ENCODE measurements at places on chromosomes 16 and 17. TPM values are rescaled to one million over a fixed set of nuclear protein-coding genes. Genes with fewer than 3 reads are reported as not detected.

The PRCD gene
- total RNA-seq = 15.8 TPM

- DNase-seq = no peak
These were observed 2.0 kb upstream of the ABCC12 start for GRCh38 chr16:48157794-48158193.

DNA sequence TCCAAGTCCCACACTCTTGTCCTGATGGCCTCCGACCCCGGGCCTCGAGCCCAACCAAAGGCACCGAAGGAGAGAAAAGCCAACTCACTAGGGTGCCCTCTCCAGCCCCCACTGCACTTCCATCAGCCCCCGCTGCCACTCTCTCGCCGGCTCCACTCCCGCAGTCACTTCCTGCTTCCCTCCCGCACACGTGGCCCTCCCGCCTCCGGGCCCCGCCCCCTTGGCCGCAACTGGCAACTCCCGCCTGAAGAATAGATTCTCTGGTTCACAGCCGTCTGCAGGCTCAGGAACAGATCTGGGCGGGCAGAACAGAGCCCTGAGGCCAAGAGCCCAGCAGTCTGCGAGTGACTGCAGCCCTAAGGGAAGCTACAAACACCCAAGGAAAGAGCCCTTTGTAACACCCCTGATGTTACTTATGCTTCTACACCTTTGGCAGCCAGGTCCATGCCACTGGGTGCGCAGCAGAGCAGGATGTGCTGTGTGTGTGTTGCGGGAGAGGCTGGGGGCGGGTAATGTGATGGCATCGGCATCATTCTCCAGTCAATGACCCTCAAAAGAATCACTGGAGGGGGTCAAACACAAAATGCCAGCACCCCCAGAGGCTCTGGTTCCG, at the start of gene SLC39A11:
Gene SLC39A11 (minus strand): TSS at position 166 of the 613 bp plus-strand sequence. CDS start 3,924 bp downstream, outside the sequence.
- peak; percentile 98 for DNase-seq

DNA sequence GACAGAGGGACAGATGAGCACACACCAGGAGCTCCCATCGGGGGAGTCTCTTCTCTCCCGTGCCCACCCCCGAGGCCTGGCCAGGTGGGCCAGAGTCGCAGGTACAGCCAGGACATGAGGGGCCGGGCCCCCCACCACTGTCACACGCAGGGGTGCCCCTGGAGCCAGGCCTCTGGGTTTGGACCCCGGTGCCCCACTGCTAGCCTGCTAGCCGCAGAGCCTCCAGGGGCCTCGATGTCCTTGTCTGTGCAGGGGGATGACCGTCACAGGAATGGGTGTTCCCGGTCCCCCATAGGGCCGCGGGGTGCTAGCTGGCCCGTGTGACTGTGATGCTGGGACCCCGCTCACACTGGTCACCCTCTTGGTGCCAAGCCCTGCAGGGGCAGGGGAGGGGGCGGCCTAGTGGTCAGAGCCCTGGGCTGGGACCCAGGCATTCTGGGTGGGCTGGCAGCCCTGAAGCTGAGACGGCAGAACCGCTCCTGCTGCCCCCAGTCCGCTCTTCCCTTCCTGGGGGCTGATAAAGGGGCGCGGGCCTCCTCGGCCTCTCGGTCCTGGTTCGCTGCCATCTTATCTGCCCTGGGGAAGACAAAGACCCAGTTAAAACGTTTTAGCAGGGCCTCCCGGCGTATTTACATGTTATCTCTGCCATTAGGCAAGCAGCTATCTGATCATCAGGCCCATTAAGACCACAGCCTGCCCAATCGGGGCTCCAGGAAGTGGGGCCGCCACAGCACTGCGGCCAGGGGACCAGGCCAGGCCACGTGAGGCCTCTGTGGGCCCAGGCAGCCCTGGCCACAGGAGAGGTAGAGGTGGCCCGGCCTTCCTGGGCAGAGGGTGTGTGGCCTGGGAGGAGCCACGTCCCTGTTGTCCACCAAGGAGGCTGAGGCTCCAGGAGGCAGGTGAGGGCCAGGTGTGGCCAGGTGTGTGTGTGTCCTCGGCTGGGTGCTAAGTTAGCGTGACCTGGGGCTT, 57.2 kb upstream of the ZC3H18 start:
- DNase-seq = no peak

The ZNF500 gene
- 10.6 TPM for total RNA-seq

DNA sequence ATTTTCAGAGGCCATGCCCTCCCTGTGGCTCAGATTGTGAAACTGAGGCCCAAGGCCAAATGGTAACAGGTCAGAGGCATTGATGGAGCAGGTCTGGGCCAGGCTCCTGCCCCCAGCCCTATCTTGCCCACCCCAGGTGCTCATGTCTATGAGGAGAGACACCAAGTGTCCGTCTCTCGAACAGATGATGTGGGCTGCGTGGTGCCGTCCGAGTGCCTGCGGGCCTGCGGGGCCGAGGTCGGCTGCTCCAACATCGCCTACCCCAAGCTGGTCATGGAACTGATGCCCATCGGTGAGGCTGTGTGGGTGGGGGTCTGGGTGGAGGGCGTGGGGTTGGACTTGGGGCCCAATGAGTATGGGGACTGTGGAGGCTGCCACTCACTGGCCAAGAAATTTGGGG, 8.7 kb upstream of the FAM83G start:
- no peak for DNase-seq

- DNase-seq = no peak
These were observed 102.8 kb downstream of the MAF start for GRCh38 chr16:79497606-79498350.

DNA sequence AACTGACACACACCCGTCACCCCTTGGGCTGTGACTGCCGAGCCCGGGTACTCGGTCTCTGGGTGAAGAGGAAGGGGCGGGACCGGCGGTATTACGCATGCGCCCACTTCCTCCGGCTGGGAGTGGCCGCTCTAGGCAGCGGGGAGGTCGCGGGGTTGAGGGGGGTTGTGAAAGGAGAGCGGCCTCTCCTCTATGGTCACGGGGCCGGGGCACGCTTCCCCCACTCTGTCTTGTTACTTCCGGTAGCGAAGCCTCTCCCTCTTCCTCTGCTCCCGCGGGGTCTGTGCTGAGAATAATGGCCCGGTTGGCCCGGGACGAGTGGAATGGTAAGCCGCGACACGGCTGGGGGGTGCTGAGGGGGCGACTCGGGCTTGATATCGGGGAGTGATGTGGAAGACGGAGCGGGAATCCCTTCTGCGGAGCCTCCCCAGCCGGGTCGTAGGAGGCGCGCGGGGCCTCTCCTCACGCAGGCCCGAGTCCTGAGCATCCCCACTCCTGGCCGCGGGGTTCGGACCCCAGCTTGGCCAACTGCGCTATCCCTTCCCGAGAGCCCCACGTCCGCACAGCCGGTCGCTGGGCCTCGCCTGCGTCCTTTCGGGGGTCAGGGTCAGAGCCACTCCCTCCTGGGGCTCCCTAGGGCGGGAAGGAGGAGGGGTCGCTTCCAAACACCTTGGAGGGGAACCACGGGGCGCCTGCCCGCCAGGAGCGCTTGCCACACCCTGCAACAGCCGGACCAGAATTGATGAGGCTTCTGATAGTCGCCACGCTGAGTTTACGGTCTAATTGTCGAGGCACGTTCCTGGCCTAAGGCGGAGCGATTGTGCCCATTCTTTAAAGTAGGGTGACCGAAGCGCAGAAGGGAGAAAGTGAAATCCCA, at the start of gene BFAR:
Gene BFAR (plus strand): TSS at position 259 of the 877 bp plus-strand sequence. CDS start 11,396 bp downstream, outside the sequence.
- DNase-seq = peak; percentile 97

The SLFN13 gene
- not detected for total RNA-seq

GRCh38 chr17:73594598-73594997, 49.6 kb downstream of the SDK2 start:
- no peak for DNase-seq

The IGF2BP1 gene
- 8.6 TPM for total RNA-seq

The EPX gene
- 0.27 TPM for total RNA-seq

- DNase-seq = no peak
These were observed 526 bp downstream of the MOSMO start for GRCh38 chr16:22008215-22009059.

- no peak for DNase-seq
These were observed 767.4 kb downstream of the KCNJ2 start for GRCh38 chr17:70936724-70937123.

- DNase-seq = peak; percentile 2
These were observed 844 bp downstream of the TAOK2 start for GRCh38 chr16:29974291-29975133.

The TBC1D3I gene
- total RNA-seq = not detected

The FBXW10B gene
- total RNA-seq = 0.16 TPM

The FOXN1 gene
- not detected for total RNA-seq

The TIMP2 gene
- total RNA-seq = 441 TPM

The EFCAB13 gene
- 1.8 TPM for total RNA-seq

The KRTAP9-2 gene
- total RNA-seq = not detected

DNA sequence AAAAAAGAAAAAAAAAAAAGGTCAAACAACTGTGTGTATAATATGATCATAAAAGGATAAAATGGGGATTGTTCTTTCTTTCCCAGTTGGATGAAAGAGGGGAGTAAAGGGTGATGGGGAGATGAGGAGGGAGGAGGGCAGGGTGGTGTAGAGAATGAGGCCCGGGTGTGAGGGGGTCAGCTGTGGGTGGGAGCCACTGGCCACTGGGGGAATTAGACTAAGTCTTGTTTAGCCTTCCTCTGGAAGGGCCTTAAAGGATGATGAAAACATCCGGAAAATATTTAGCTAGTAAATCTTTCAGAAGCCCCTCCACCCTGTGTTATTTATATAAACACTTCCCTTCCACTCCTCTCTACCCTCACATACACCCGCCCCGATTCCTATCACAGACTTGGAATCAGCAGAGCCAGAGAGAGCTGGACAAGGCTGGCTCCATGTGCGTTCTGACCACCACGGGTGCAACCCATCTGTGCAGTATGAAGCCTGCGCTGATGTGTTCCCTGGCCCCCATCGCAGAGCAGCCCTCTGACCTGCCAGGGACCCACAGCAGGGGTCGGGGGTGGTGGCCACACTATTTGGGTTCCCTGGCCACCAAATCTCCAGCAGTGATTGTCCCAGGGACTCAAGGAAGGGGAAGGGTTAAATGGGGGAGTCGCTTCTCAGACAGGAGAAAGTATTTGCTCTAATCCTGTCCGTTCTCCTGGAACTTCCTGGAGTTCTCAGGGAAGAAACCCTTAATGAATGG, 72.7 kb downstream of the GAS7 start:
- DNase-seq = no peak

DNA sequence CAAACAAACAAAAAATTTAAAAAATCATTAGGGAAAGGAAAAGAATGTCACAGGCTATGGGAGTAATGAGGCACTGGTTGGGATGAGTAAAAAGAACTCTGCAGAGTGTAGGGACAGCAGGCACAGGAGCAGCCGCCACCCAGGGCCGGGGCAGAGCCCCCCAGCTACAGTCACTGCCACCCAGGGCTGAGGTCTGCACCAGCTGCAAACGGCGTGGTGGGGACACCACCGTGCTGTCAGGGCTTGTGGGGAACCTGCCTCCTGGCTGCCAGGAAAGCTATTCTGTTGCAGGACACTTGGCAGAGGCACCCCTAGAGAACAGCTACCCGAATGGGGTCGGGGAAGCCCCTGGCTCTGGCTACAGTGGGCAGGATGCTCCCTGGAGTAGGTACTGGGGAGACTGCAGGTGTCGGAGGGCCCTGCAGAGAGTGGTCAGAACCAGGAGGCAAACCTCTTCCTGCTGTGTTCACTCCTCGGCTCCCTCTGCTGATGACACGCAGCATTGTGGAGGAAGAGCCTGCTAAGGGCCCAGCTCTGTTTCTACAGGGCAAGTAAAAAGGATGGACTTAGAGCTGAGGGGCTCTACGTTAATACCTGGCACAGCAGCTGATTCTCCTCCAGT, 32.3 kb upstream of the CAPN15 start:
- peak; percentile 71 for DNase-seq

- peak; percentile 72 for DNase-seq
These were observed at the start of gene MC1R for GRCh38 chr16:89918453-89919347. MC1R (plus strand) TSS chr16:89918862; CDS start chr16:89919259, 397 bp downstream.

The WFDC1 gene
- 808 TPM for total RNA-seq

DNA sequence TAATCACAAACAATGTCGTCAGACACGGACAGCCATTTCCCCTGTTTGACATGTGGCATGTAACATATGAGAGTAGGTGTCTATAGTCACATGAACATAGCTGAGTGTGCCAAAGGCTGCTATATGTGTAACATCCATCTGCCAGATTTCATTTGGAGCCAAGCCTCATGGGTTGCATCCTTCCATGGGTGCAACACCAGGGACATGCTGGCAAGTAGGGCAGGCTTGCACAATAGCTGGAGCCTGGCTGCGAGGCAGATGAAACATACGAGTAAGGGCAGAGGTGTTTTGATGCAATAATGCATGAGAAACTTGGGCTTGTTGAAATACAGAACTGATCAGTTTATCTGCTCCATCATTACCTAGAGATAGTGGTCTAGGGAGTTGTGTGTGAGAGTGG, 9.0 kb upstream of the ZNF689 start:
- no peak for DNase-seq

GRCh38 chr16:15553313-15554088, 89.5 kb downstream of the MARF1 start:
- DNase-seq = no peak

The NHLRC4 gene
- 0.56 TPM for total RNA-seq

- DNase-seq = no peak
These were observed 155.6 kb downstream of the HS3ST2 start for GRCh38 chr16:22969567-22969966.

- DNase-seq = peak; percentile 76
These were observed 122.4 kb upstream of the NLRP1 start for GRCh38 chr17:5706577-5707210.

- DNase-seq = no peak
These were observed 35.2 kb downstream of the ANKRD11 start for GRCh38 chr16:89455178-89455577.

DNA sequence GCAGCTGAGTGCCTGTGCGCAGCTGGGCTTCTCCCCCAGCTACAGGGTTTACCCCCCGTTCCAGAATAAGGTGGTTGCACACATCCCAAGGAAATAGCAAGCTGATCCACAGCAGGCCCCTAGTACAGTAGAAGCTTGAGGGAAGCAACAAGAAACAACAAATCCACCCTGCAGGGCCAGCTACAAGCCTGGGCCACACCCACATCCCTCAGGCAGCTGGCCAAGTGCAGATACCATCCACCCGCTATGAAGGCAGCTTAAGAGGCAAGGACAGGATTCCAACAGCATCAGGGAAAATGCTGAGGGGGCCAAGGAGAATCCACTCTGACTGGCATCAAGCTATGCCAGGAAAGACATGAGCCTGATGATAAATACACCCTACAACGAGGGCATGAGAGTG, 66.9 kb upstream of the RCVRN start:
- DNase-seq = no peak

- no peak for DNase-seq
These were observed 90.4 kb downstream of the IRF8 start for GRCh38 chr16:85989376-85989775.

DNA sequence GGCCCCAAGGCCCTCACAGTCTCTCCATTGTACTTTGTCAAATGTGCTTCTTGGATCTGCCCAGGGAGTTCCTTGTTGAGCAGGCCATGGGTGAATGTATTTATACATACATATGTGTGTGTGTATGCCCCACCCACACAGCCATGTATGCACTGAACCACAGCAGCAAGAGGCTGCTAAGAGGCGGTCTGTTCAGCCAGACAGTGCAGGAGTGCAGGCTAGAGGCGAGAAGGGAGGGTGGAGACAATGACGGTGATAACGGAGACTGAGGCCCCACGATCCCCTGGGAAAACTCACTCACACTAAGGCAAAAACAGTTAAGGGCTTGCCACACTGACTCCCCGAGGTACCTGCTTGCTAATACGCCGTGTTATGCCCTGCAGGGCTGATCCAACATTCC, 151.0 kb upstream of the CDC42EP4 start:
- no peak for DNase-seq
